ENCODE measurements at places on chromosomes 16 and 17.

GRCh38 chr16:58299757-58300349, 5.0 kb upstream of the PRSS54 start:
- DNase-seq = no peak

- no peak for DNase-seq
These were observed 173.2 kb upstream of the XYLT1 start for GRCh38 chr16:17643935-17644334.

DNA sequence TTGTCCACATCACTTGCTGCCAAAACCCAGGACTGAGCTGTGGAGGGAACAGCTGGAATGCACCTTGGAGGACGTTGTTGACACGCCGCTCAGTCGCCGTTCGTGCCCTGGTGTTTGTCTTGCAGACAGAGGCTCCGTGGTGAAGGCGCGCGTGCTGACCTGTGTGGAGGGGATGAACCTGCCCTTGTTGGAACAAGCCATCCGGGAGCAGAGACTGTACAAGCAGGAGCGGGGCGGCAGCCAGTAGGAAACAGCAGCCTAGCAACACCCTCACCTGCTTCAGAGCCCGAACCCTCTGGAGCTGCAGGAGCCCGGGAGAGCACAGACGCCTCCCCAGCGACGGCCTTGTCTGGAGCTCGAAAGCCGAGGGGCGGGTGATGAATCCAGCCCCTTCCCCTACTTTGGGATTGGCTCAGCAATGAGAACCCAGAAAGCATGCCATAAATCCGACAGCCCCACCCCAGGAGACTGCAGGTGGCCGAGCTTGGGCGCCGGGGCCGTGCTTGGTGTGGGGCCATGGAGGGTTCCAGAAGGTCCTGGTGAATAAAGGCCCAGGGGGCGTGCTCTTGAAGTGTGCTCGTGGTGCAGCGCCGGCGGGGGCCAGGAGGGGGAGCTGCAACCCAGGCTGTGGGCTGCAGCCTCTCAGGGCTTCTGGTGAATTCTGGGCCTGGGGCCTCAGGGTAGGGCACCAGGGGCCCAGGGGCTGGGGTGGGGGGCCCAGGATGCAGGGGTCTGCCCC, 470 bp upstream of the CDK3 start:
- DNase-seq = peak; percentile 54

GRCh38 chr17:35188111-35188510, 6.1 kb downstream of the SLC35G3 start:
- no peak for DNase-seq

DNA sequence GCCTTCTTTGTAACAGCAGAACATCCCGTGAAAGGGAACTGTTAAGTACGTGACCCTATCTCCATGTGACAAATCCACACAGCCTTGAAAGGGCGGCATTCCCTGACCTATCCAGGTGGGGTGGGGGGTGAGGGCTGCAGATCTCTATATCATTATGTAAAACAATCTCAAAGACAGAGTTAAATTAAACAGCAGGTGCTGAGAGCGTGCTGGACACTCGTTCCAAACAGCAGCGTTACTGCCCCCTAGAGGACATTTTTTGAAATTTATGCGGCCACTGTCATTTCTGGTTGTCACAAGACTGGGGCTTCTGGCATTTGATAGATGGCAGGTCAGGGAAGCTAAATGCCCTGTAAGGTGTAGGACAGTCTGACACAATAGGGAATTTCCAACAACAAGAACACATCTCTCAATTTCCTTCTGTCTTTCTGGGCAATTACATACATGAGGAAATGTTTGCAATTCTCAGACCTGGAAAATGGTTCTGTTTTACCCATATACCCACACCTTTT, 6.7 kb upstream of the SLC25A39 start:
- DNase-seq = peak; percentile 68
